CD4-positive, alpha-beta T cell treated with Interleukin-12 subunit alpha and Interleukin-12 subunit beta, for 1 hour (primary cell): ENCODE measurements at places on chromosomes 6 and 20.
A peak's percentile ranks its signal among the peaks of the same experiment; 100 is the strongest.

DNA sequence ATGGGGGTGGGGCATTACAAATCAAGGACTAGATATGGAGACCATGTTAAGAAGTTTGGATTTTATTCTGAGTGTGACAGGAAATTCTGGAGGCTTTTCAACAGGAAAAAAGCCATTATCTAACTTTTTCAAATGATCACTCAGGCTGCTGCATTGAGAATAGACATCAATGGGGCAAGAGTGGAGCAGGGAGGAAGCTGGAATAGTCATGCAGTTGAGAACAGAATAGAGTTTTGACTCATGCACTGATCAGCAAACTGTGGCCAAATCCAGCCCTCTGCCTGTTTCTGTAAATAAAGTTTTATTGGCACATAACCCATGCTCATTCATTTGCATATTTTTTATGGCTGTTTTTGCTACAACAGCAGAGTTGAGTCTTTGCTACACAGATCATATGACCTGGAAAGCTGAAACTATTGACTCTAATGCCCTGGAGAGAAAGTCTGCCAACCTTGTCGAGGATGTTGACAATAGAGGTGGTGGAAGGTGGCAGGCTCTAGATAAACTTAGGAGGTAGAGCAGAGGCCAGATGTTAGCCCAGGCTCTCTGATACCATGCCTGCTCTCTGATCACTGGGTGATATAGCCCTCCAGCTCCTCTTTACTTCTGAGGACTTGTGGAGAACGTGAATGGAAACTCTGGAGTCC is 441.8 kb downstream of the PTPRT start:
- DNase-seq = no peak

- no peak for DNase-seq
Measured at GRCh38 chr6:12097791-12098190, 85.7 kb downstream of the HIVEP1 start.

DNA sequence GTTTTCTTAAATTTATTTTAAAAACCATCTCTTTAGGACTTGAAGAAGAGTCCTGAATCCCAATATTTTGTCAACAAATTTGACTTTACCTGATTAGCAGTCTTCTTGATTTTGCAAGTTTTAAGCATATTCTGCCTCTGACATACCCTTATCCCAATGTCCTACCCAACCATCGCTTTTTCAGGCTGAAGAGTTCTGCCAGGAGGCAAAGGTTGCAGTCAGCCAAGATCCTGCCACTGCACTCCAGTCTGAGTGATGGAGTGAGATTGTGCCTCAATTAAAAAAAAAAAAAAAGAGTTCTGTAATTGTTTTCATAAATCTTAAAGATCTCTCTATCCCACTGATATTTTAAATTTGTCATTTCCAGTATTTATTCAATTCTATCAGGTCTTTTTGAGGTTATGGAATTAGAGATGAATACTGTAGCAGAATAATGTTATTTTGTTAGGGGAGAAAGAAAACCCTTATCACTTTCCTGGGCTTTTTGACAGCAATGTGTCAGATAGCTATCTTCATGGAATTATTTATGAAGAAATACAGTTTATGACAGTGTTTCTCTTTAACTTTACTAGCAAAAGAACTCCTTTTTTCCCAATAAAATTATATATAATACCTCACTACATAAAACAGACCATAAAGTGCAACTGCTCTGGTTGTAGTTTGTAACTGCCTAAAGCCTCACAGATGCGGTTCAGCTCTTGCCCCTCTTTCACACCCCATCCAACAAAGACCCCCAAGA is 78.2 kb downstream of the IBTK start:
- DNase-seq = no peak

GRCh38 chr6:153758516-153758915 is 280.5 kb upstream of the OPRM1 start:
- no peak for DNase-seq

DNA sequence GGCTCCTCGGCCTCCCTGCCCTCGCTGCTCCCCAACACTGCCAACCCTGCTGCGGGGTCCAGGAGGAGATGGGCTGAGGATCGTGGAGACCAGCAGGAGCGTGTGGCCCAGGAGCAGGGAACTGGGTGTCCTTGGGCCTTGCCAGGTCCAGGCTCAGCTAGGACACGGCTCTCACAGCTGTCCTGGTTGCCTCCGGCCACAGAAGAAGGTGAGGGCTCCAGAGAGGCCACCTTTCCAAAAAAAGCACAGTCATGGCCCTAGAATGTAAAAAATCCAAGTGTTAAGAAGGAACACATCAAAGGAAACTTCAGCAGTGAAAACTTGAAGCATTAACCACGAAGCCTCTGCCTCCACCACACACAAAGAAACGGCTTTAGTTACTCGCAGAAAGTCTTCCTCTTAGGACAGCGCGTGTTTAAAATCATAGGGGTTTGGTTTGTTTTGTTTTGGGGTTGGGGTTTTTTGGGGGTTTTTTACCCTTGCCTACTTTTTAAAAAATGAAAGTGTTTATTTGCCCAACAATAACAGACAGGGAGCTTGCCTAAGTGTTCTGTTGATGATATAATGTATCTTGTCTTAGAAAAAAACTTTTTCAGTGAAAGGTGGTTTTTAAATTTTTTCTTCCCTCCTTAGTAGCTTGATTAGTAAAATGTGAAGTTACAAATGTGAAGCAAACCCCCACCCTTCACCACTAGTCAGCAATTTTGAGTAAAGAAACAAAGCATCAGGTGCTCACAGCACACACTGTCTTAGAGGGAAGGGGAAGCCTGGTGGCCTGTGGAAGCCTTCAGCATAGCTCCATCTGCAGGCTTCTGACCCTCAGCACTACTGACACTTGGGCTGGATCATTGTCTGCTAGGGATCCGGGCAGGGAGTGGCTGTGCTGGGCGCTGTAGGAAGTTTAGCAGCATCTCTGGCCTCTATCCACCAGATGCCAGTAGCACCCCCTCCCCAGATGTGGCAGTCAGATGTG is 60.0 kb downstream of the PTPN1 start:
- peak; percentile 47 for DNase-seq

GRCh38 chr20:61998343-61999121 is 67.1 kb downstream of the TAF4 start:
- DNase-seq = no peak

DNA sequence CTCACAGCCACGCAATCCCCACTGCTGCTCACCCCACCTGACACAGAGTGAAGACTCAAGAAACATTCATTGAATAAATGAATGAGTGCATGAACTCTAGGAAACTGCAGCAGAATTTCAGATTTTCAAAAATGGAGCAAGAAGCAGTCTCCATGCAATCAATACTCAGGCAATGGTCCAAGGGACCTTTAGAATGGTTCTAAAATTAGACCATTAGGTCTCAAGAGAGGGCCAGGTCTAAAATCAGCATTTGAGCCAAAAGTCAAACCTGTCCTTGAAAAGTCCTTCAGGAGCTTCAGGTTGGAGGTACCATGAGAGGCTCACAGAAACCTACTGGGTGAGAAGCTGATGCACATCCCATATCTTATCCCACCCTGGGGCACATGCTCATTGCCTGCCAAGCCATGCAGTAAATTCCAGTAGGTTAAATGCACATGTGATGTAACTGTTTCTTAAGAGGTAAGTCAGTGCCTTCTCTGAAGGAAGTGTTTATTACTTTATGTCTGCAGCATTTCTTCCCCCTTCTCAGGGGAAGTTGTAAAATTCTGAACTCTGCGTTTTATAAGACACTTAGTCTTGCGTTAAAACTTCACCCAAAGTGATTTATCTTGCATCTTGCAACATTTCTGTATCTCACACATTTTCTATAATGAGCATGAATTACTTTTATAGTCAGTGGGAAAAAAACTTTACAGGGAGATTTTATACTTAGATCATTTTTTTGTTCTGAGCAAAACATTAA is 126.6 kb downstream of the ADAT2 start:
- no peak for DNase-seq

DNA sequence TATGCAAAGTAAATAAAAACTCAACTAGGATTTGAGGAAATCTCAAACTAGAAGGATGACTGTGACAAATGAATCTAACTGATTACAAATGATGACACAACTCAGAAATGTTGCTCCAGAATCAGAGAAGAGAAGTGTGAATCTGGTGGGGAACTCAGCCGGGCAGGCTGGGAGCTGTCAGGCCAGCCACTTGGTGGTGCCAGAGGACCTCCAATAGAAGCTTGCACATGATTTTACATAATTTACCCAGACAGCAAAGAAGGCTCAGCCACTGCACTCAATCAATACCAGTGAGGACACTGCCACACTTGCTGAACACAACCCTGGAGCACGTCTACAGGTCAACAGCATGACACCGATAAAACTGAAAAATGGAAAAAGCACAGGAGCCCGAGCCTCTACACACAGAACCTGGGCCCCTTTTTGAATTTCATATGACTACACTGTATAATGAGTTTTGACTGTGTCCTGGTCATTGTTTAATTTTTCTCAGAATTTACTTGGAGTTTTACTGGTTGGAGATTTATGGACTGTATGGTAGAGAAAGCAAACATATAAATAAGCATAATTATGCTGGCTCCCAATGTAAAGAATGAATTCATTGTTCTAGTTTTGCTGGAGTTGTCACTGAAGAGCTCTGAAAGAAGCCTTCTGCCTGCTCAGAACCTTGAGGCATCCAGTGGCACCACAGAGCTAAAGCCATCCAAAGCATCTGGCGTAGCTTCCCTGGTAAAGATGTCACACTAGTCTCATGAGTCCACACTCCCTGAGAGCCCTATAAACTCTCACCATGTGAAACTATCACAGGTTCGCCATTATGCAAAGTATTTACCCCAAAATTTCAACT is 296.5 kb downstream of the THBS2 start:
- peak; percentile 45 for DNase-seq

DNA sequence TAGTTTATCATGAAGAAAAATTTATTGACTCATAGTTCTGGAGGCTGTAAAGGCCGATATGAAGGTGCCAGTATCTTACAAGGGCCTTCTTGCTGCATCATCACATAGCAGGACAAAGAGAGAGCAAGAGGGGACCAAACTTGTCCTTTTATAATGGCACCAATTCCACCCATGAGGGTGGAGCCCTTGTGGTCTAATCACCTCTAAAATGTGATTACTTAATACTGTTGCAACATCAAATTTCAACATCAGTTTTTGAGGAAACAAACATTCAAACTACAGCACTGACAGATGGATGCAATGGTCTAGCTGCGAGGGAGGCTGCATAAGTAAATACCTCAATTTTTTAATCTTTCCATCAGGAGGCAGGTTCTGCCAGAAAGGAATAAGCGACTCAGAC is 76.7 kb upstream of the LAMA2 start:
- no peak for DNase-seq

DNA sequence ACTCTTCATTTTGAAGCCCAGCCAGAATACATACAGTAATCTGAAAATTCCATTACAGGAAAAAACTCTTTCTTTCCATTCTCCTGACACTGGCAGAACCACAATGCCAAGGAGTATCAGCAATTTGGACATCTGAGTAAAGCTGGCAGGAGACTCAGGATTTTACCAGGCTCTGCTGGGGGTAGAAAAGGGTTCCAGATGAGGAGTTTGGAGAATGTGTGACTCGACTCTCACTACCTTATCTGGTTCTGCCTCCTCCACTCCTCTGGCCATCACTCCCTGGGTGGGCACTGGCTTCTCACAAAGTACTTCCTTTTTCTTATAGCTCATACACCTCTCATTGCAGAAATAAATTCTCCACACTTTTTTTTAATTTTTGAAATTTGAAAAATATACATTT is 10.6 kb upstream of the WFDC8 start:
- no peak for DNase-seq

- DNase-seq = no peak
Measured at GRCh38 chr20:47009784-47010183, 115.1 kb downstream of the EYA2 start.

DNA sequence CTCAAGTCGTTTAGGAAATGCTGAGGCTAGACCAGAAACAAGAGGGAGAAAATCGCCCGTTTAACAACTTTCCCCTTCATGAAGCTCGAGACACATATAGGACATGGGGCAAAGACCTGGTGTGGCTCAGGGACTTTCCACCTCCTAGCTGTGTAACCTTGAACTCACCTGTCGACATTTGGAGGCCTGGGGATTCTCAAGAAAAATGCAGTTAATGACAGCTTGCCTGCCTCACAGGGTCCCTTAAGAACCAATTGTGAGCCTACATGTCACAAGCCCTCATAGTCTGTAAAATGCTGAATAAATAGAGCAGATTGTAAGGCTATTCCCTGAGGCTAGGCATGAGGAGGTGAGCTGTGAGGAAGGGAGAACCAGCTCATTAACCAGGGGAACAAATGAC is 35.1 kb downstream of the MGME1 start:
- no peak for DNase-seq

- no peak for DNase-seq
Measured at GRCh38 chr6:3869632-3870527, 20.7 kb downstream of the FAM50B start.
